ENCODE measurements at places on chromosomes 2 and 18.

- no peak for DNase-seq
These were observed 26.3 kb downstream of the ITM2C start for GRCh38 chr2:230891064-230891463.

DNA sequence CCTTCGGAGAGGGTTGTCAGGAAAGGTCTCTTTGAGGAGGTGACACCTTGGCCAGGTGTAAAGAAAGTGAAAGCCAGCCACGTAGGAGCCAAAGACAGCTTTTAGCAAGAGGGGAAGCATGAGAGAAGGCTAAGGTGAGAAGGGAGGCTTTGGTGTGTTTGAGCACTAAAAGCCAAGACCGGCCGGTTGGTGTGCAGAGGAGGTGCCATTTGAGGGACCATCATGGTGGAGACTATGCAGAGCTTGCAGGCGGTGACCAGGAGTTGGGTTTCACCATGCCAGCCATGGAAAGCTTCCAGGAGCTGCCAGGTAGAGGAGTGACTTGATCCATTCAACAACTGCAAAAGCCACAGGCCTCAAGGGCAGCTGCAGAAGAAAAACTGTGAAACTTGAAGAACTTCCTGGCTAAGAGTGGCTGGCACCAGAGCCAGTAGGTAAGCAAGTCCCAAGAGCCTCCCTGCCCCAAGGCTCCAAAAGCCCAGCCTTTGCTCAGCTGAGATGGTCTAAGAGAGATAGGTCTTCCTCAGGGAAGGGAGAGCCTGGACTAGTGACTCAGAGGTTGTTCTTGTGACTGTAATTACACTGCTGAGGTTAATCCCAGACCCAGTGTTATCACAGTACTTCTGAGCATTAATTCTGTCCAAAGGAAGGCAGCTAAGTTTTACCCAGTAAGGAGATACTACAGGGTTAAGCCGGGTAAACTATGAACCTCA lies 319.0 kb downstream of the BCL11A start:
- no peak for DNase-seq

DNA sequence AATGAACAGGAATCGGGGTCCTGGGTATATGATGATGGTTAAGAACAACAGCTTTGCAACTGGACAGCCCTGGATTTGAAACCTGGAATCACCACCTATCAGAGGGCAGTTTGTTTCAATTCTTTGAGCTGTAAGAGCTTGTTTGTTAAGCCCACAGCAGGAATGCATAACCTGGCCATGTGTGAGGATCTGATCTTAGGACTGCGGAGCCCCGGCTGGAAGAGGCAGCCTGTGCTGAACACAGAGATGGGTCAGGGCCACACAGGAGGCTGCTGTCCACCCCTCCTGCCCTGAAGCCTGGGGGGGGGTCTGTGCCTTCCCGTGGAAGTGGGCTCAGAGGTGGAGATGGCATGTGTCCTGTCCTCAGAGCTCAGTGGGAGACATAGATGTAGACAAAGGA lies 24.3 kb downstream of the TPO start:
- no peak for DNase-seq

GRCh38 chr2:19185086-19185485 lies 173.3 kb downstream of the OSR1 start:
- no peak for DNase-seq

- no peak for DNase-seq
These were observed 93.9 kb downstream of the KLF7 start for GRCh38 chr2:207071820-207072219.

GRCh38 chr2:37856101-37856751 lies 68.9 kb upstream of the RMDN2 start:
- no peak for DNase-seq

DNA sequence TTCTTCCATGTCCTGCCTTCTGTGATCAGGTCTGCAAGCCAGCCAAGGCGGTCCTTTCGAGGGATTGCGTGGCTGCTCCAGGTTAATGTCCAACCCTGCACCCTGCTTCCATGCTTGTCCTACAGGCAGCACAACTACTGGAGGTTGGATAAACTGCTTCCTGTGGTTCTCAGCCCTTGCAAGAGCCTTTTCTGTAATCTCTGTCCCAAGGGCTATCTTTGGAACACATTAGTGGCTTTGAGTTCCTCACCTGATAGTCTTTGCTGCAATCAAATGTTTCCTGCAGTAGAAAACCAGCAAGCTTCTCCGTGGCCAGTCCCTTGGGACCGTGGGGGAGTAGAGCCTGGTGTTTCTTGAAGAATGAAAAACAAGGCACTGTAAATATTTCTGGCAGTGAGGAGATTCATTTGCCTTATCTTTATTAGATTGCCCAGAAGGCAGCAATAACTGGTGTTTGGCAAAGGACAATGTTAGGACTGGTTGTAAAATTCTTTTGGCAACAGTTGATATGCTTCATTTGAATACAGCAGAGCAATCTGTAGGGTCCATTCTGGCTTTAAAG lies 214.4 kb downstream of the FHOD3 start:
- DNase-seq = no peak

DNA sequence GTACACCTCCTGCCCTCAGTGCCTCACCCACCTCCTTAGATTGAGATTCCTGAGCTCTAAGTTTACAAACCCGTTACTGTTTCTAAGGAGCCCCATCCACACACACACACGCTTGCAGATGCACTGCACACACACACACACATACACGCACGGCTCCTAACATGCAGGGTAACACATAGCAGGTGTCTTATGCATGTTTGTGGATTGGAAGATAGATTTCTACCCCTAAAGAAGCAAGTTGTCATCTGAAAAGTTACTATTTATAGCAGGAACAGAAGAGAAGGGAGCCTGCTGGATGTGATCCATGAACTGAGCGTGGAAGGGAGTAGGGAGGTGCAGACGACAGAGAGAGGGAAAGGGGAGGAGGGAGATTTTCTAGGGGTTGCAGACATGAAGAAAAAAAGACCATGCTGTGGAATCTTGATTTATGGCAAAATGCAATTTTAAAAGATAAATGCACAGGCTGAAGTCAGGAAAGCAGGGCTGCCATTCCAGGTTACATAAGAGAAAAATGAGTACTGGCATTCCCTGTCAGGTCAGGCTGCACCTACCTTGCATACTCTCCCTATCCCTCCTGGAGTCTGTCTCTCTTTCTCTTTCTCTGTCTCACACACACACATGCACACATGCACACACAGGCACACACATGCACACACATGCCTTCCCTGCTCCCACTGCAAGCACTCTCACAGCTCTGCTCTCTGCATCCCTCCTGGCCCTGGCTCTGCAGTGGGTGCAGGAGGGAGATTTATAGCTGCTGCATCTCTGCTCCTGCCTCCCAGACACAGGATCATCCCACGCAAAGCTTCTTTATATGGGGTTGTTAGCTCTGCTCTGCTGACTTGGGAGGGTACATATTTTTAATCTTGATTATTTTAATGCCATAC lies 192.6 kb upstream of the MYT1L start:
- no peak for DNase-seq

DNA sequence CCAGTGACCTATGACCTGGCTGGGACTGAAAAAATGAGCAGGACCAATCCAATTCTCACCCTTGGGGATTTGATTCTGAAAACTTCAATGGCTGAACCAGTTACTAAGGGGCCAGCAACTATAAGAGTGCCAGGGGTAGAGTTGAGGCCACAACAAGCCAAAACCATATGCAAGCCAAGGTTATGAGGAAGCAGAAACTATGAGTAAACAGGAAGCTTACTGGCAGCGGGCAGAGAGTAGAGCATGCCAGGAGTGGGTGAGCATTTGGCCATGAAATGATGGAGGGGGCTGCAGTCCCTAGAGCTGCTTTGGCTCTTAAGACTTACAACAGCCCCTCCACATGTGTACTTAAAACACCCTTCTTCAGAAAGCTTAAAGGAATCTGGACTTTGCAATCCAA lies 82.4 kb downstream of the RBMS1 start:
- DNase-seq = no peak

DNA sequence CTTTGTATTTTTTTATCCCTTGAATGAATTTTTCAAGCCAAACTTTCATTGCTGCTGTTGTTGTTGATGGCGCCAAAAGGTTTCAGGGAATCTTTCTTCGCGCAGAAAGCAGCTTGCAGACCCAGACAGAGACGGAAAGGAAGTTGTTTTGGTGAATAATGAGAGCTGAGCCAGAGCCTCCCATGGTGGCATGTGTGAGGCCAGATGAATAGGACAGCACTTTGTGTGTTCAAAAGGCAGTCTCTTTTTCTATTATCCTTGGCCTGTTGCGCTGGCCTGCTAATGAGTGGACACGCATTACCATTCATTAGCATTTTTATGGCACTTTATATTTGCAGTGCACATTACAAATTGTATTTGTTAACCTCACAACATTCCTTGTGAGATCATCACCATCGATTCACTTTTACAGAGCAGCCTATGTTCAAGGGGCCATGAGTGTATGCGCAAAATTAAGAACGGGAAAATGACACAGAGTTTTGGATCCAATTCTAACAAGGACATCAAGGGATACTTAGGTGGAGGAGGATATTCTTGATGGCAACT lies 754.7 kb downstream of the BCL11A start:
- DNase-seq = no peak

DNA sequence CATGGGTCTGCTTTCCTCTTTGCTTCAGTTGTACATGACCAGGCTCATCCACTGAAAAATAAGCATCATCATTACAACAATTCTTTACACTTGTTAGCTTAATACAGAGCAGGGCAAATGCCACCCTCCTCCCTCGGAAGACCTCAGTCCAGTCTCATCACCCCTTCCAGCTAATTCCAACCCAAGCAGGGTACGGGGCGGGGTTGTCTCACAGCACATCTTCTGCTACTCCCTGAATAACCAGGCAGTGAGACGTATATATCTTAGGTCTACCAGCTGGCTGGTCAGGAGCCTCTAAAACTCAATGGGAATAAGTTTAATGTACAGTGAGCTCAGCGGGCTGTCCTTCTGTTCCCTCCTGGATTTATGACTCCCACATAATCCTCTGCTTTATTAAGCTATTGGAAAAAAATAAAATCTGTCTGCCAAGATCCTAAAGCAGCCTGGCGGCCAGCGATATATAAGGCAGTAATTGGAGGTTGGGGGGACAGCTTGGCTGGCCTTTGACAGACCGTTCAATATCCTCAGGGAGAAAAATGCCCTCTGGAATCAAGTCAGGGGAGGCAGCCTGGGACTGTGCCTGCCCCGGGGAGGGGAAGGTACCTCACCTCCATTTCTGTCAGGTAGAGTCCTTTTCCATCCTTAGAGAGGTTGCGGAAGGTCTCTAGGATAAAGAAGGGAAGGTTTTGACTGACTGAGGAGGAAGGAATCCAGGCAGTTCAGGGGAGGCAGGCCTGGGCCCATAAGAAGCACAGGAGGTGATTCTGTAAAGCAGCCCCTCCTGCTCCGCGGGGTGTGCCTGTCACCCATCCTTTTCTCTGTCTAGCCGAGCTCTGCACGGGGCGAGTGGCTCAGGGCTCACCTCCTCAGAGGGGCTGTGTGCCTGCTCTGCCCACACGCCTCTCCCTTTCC lies 76.3 kb downstream of the CAPN13 start:
- no peak for DNase-seq

- DNase-seq = no peak
These were observed 222.0 kb upstream of the CHAC2 start for GRCh38 chr2:53545604-53546003.

DNA sequence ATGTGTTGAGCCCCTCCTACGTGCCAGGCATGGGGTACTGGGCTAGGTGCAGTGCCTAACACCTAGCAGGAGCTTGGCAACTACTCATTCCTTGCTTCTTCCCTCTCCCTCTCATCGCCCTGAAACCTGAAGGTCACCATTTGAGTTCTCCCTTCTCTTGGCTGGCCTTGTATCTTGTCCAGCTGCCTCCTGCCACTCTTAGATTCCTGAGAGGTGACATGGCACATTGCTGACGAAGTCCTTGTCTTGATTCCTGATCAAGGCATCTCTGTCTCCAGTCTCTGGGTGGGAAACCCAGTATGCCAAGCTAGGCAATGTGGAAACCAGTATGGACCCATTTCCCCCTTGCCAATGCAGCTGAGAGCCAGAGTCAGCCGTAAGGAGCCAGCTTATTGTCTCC lies 9.0 kb upstream of the EFR3B start:
- DNase-seq = no peak

DNA sequence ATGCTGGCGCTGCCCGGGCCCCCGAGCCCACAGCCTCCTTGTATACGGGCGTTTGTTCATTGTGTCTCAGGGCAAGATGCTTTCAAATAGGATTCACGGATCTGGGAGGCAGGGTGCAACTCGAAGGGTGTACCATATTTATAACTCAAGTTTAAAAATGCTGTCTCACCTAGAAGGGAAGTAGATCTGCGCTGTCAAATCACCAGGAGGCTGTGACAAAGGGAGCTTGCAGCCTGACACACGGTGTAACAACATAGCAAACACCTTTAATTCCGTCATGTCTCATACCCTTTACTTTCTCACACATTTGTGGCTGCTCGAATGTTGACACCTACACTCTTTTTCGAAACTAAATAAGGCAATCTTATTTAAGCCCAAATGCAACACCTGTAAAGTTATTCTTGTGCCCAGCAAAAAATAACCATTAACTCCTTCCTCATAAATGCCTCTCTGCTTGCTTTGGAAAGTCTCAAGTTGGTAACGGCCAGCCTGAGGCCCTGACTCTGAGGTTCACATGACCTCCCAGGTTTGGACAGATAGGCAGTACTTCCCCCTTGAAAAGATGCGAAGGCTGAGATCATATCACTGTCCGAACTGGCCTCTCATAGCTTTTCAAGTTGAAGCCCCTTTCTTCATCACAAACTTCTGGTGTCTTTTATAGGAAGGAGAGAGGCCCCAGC lies 11.6 kb downstream of the ZEB2 start:
- no peak for DNase-seq

DNA sequence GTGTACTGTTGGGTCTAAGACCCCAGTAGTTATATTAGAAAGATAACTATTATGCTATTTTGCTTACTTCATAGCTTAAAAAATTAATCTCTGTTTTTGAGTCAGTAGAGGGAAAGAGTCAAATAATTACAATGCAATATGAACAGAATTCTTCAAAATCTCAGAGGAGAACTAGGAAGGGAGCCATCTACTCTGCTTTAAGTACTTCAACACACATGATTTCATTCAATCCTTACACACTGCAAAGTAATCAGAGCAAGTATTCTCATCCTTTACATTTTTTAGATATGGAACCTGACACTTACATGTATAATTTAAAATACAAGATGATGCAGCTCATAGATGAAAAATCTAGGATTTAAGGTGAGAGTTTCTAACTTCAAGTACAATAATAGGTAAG lies 27.7 kb downstream of the COL5A2 start:
- no peak for DNase-seq

GRCh38 chr2:201631041-201631440 lies 12.3 kb downstream of the TMEM237 start:
- DNase-seq = no peak

GRCh38 chr2:232607011-232607410 lies 26.4 kb upstream of the EFHD1 start:
- no peak for DNase-seq

DNA sequence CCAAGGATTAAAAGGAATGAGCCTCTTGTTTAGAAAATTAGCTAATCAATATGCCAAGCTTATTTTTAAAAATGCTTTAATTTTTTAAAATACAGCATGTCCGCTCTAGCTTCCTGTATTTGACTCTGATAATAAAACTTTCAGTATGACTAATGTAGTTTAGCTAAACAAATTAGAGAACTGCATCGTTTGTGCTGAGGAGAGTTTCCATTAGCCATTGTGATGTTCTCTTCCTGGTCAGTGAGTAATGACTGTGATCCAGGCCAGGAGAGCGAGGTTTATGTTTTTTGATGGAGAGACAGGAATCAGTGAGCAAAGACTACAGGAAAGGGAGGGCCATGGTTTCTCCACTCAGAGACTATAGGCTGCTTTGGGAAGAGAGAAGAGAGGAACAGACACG lies 237.2 kb upstream of the ETAA1 start:
- no peak for DNase-seq

Measured in stimulated activated CD8-positive, alpha-beta memory T cell treated with anti-CD3 and anti-CD28 coated beads, Interleukin-7, amount 100 ng/mL, for 24 hours (primary cell).